ENCODE measurements at places on chromosomes 6 and 20.

GRCh38 chr6:144063246-144063743 is 32.1 kb downstream of the SF3B5 start:
- DNase-seq: no peak

DNA sequence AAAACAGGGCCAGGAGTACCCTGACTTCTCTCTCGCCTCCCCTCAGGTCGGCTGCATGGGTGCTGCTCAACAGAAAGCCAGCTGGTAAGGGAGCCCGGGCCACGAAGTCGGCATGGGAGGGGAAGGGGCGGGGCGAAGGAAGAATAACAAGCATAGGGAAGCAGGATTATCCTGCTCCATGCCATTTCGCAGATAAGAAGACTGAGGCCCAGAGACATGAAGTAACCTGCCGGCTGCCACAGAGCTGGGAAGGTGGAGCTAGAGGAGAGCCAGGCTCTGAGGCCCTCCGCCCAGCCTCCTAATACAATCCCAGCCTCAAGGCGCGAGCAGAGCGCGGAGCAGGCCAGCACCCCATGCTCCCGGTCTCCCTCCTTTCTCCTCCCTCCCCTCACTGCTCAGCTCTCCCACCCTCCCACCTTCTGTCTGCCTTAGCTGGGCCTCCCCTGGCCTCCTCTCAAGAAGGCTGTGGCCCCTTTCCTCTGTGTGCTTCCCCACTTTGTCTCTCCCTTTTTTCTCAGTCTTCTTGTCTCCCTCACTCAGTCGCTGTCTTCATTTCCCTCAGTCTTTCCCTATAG is 13.2 kb upstream of the HMGA1 start:
- DNase-seq: no peak

GRCh38 chr20:48824830-48825565 is 2.8 kb downstream of the PREX1 start:
- no peak for DNase-seq

GRCh38 chr6:2225422-2226392 is 19.7 kb downstream of the GMDS start:
- no peak for DNase-seq

DNA sequence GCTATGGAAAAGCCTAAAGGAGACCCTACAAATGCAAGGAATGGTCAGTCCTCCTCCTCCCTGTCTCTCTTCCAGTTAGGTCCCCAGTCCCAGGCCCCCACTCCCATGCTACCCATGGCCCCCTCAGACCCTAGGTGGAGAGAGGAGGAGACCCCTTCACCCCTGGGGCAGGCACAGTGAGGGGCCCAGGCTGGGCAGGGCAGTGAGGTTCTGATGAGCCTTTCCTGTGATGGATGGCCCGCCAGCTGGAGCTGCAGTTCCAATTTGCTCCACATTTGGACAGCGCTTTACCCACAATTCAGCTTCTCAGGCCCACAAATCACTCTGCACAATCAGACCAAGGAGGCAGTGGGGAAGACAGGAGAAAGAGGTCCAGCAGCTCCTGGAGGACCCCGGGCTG is 37.3 kb upstream of the MLN start:
- no peak for DNase-seq

DNA sequence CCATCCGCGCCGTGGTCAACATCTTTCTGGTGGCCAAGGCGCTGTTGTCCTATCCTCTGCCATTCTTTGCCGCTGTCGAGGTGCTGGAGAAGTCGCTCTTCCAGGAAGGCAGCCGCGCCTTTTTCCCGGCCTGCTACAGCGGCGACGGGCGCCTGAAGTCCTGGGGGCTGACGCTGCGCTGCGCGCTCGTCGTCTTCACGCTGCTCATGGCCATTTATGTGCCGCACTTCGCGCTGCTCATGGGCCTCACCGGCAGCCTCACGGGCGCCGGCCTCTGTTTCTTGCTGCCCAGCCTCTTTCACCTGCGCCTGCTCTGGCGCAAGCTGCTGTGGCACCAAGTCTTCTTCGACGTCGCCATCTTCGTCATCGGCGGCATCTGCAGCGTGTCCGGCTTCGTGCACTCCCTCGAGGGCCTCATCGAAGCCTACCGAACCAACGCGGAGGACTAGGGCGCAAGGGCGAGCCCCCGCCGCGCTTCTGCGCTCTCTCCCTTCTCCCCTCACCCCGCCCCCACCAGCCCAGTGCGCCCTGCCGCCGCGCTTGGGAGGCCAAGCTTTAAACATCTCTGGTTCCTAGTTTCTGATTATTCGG is 4.0 kb downstream of the SLC32A1 start:
- DNase-seq: no peak

- no peak for DNase-seq
Measured at GRCh38 chr6:26552640-26553188, 14.5 kb downstream of the HMGN4 start.

DNA sequence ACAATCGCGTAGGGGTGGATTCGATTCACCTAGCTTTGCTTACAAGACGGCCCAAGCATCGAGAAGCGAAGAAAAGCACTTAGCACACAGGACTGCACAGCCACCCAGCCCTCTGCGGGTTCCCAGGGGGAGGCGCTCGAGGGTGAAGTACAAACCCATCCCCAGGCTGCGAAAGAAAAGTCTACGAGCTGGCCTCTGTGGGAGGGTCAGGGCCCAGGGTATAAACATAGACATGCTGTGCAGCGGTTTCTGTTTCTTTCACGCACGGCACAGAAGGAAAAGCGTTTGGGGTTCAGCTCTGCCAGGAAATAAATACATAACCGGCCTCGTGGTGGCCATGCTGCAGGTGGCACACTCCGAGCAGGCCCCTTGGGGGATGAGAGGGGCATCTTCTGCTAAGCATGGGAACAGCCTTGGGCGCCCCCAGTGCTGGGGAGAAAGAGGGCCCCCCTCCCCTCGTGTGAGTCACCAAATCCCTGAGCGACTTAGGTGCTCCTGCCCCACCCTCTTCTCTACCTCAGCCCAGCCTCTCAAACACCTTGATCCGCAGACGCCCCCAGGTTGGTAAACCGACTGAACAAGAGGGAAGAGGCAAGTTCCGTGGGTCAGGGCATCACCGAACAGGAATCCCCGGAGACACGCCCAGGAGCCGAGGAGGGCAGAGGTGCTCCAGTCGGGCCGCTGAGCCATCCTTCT is 91.6 kb upstream of the RIPOR2 start:
- DNase-seq: no peak

- no peak for DNase-seq
Measured at GRCh38 chr20:42461965-42462593, 727.6 kb downstream of the PTPRT start.

Data from NCI-H1048 (cell line).